ENCODE measurements at places on chromosomes 1 and 21.

DNA sequence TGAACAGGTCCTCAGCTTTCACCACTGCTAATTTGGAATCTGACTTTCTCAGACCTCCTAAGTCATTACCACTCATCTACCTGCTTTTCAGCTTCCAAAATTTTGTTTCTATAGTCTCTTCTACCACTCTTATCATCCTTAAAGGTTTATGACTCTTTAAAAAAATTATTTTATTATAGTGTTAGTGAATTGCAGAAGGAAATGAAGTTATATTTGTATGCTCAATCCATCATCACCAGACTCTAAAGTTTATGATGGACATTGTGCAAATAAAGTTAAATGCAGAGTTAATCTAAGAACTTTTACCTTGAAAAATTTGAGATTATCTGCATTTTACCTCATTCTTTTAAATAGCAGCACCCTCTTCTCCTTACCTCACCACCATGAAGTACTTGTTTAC lies 14.6 kb downstream of the CDC42BPA start:
- DNase-seq, result no peak

- peak; percentile 59 for DNase-seq
Measured at GRCh38 chr1:232280910-232281309, 349.0 kb downstream of the SIPA1L2 start.

DNA sequence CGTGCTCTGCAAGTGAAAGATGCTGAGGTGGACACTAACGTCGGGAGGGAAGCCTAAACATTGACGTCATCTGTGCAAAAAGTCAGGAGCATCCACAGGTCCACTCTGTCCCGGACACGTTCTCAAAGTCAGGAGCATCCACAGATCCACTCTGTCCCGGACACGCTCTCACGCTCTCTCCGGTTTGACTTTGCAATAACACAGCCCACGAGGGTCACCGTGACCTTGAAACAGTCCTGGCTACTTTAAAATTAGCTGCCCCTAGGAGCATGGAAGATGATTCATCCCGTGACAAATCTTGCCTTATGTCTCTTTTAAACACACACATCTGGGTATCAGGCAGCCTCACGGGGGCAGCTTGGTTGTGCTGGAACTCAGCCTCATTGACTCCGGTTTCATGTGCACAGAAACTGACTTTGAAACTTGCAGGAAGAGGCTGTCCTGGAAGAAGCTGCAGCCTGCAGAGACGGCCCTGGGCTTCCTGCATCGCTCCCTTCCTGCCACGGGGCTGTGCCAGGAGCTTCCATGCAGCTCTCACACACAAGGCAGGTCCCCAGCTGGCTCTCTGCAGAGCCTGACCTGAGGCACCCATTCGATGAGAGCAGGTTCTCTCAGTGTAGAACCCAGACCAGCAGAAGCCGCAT lies 18.1 kb upstream of the COL18A1 start:
- no peak for DNase-seq

DNA sequence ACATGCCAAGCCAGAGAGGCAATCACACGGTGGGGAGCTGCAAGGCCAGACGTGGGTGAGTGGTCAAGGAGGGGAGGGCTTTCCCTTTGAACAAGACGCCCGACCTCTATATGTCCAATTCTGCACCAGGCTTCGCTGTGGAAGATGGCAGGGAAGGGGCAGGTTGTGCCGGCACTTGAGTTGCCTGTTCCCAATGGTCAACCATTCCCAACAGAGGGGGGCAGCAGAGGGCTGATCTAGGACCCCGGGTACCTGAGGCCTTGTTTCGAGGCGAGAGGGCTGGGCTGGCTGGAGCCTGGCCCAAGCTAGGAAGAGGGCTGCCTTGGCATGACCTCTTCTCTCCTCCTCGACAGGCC lies 64.9 kb downstream of the TMEM53 start:
- DNase-seq, result peak; percentile 66

DNA sequence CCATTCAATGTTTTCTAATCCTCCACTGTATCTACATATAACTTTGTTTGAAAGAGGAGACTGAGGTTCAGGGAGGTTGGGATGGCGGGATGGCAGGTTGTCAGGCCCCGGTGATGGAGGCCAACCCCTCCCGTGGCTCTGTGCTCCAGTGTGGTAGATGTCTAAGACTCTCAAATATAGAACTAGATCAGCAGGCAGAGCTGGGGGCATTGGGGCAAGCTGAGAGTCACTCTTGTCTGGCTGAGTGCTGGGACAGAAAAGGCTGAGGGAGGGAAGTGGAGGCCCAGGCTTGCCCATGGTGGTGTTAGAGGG lies 1.7 kb downstream of the IL6R start:
- DNase-seq, result no peak

DNA sequence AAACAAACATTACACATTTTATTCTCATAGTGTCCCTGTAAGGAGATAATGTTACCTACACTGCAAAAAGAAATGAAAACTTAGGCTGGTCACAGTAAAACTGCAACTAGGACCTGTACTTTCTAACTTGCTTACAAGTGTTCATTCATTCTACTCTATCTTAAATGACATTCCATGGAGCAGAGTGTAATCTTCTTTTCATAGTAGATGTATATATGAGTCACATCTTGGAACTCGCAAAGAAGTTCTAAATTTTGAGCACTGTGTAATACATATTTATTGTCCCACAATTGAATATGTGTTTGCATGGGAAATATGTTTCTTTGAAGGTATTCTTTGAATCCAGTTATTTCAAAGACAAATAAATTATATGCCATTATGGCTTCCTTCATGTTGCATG lies 1258.5 kb upstream of the ADGRL2 start:
- no peak for DNase-seq

DNA sequence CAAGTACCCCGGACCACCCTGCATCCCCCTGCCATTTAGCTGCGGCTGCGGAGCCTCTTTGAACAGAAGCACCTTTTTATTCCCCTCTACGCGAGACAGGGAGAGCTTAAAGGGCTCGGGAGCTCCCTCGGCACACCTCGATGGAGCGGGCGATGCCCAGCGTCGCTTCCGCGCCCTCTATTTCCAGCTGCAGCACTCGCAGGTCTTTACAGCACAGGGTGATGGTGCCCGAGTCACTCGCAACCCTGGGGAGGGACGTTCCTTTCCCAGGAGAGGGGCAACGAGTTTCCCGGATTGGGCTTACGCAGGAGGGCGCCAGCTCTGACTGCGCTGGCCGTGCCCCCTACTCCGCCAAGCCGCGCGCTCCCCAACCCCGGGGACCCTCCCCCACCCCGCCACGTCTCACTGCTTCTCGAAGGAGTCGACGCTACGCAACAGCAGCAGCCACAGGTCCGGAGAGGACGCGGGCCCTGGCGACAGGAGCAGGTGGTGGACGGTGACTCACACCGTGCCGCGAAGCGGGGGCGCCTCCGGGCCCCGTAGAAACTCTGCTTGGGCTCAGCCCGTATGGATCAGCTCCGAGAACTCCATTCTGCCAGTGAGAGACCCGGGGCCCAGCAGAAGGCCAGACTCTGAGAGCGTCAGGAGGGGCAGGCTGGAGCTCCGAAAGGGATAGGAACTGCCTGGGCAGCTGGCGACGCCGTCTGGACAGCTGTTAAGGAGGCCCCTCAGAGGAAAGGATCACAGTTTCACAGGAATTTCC lies 5.8 kb upstream of the FAM167B start:
- DNase-seq, result no peak

GRCh38 chr1:10901891-10902805 lies 105.7 kb upstream of the CASZ1 start:
- DNase-seq, result no peak
